ENCODE measurements at places on chromosomes 5 and 9. TPM values are rescaled to one million over a fixed set of nuclear protein-coding genes. Genes with fewer than 3 reads are reported as not detected.

FOXD1 gene
- total RNA-seq, result not detected

DNA sequence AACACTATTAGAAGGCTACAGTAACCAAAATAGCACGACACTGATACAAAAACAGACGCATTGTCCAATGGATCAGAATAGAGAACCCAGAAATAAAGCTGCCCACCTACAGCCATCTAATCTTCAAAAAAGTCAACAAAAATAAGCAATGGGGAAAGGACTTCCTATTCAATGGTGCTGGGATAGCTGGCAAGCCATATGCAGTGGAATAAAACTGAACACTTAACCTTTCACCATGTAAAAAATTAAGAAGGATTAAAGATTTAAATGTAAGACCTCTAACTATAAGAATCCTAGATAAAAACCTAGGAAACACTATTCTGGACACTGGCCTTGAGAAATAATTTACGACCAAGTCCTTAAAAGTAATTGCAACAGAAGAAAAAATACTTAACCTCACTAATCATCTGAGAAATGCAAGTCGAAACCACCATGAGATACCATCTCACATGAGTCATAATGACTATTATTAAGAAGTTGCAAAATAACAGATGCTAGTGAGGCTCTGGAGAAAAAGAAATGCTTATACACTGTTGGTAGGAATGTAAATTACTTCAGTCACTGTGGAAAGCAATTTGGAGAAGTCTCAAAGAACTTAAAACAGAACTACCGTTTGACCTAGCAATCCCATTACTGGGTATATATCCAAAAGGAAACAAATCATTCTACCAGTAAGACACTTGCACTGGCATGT, 203.3 kb upstream of the CDH9 start:
- DNase-seq, result no peak

GRCh38 chr9:137145731-137146526, 7.0 kb downstream of the GRIN1 start:
- no peak overlapping the region for H3K27ac ChIP-seq
- H3K27me3 ChIP-seq, result peaks cover 4% of the 10 kb centered on the region
- no peaks in the 10 kb centered on the region for H3K4me1 ChIP-seq
- H3K36me3 ChIP-seq, result no peaks in the 10 kb centered on the region
- no peak overlapping the region for H3K4me3 ChIP-seq

DNA sequence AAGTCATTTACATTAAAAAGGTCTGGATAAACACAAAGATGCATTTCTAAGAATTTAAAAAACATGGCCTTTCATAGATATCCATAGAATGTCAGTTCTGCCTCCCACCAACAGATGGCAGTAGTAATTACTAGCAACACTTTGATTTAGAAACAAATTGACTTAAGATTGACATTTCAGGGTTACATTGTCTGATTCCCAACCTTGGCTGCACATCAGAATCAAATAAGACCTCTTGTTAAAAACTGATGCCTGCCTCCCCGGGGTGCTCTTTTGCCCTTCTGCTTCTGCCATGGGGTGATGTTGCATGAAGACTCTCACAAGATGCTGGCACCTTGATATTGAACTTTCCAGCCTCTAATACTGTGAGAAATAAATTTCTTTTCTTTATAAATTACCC, 146.2 kb upstream of the GPR151 start:
- no peaks in the 10 kb centered on the region for H3K36me3 ChIP-seq
- no peak overlapping the region for H3K27ac ChIP-seq
- peak; percentile 42 for DNase-seq
- H3K4me3 ChIP-seq, result no peak overlapping the region
- no peaks in the 10 kb centered on the region for H3K4me1 ChIP-seq
- H3K27me3 ChIP-seq, result no peaks in the 10 kb centered on the region

- H3K27me3 ChIP-seq, result no peaks in the 10 kb centered on the region
- H3K4me3 ChIP-seq, result no peak overlapping the region
- peaks cover 44% of the 10 kb centered on the region for H3K36me3 ChIP-seq
These were observed 12.0 kb downstream of the REXO4 start for GRCh38 chr9:133405508-133406438.

- no peak overlapping the region for H3K27ac ChIP-seq
- no peaks in the 10 kb centered on the region for H3K36me3 ChIP-seq
- DNase-seq, result no peak
These were observed 309.0 kb upstream of the FBXL7 start for GRCh38 chr5:15191012-15191411.

- H3K27ac ChIP-seq, result peak overlapping the region; percentile 45
- peak; percentile 45 for DNase-seq
- H3K4me1 ChIP-seq, result peaks cover 75% of the 10 kb centered on the region
- H3K27me3 ChIP-seq, result no peaks in the 10 kb centered on the region
- no peak overlapping the region for H3K4me3 ChIP-seq
These were observed 13.6 kb downstream of the UBE2D2 start for GRCh38 chr5:139574641-139575312.

DNA sequence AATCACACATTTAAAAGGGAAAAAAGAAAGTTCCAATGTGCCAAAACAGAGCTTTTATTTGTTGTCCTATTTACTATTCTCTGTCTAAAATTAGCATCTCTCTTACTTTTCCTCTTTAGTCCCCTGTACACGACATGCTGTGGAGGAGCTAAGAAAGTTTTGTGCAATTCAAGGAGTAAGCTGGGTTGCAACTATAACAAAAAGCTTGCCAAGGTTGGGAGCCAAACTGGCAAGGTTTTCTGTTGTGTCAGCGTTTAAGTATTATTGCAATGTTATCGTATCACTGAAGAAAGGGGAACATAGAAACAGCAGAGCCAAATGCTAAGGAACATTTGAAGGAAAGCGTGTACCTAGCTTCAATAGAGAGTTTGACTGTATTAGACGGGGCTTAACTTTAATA, 680.8 kb downstream of the CETN3 start:
- no peaks in the 10 kb centered on the region for H3K4me1 ChIP-seq
- H3K27ac ChIP-seq, result no peak overlapping the region
- DNase-seq, result no peak
- H3K36me3 ChIP-seq, result no peaks in the 10 kb centered on the region

DNA sequence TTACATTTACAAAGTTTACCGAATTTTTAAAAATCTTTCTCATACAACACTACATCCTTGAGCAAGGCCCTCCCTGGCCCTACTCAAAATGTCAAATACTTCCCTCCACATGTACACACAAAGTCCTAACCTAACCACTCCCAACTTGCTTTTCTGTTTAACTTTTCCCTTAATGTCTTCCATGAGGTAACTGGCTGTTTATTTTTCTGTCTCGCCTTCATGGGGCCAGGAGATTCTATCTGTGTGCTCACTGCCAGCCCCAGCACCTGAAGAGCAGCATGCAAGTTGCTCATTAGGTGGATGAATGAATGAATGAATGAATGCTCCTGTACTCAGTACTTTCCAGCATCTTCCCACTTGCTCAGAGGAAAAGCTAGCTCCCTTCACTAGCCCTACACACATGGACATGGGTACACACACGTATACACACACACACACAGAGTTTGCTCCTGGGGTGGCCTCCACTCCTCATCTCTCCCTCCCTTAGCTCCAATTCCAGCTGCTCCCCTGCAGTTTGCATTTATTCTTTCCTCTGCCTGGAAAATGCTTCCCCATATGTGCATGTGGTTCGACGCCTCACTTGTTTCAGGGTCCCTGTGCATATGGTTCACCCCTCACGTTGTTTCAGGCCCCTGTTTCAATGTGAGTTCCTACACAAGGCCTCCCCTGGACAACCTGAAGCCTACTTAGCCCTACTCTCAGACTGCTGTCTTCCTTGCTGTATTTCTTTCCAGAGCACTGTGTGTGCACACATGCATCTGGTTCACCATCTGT, 165.2 kb downstream of the ROR2 start:
- no peak overlapping the region for H3K4me3 ChIP-seq
- H3K4me1 ChIP-seq, result peaks cover 13% of the 10 kb centered on the region
- no peaks in the 10 kb centered on the region for H3K27me3 ChIP-seq
- no peak for DNase-seq
- no peak overlapping the region for H3K27ac ChIP-seq

GRCh38 chr9:880725-881124, 39.2 kb downstream of the DMRT1 start:
- no peaks in the 10 kb centered on the region for H3K4me1 ChIP-seq
- no peaks in the 10 kb centered on the region for H3K27me3 ChIP-seq
- no peaks in the 10 kb centered on the region for H3K36me3 ChIP-seq
- H3K4me3 ChIP-seq, result no peak overlapping the region
- no peak overlapping the region for H3K27ac ChIP-seq

DNA sequence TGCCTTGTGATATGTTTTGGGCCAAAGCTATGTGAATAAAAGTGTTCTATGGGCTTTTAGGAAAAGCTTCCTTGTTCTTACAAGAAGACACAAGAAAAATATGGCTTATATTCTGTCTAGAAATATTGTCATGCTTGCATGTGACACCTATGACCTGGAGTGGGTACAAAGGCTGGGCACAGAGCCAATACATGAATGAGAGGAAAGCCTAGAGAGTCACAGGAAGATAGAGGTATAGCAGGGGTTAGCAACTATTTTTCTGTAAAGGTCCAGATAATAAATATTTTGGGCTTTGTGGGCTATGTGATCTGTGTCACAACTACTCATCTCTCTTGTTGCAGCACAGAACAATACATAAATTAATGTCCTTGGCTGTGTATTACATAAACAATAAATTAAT, 196.6 kb upstream of the CD180 start:
- H3K36me3 ChIP-seq, result no peaks in the 10 kb centered on the region
- DNase-seq, result no peak
- no peaks in the 10 kb centered on the region for H3K27me3 ChIP-seq

GRCh38 chr9:113934167-113934828, 58.2 kb downstream of the ZNF618 start:
- no peak overlapping the region for H3K27ac ChIP-seq
- DNase-seq, result no peak
- H3K27me3 ChIP-seq, result no peaks in the 10 kb centered on the region
- H3K36me3 ChIP-seq, result no peaks in the 10 kb centered on the region

GRCh38 chr5:172945151-172945550, 14.1 kb upstream of the RPL26L1 start:
- no peaks in the 10 kb centered on the region for H3K27me3 ChIP-seq
- H3K36me3 ChIP-seq, result peaks cover 10% of the 10 kb centered on the region
- H3K4me3 ChIP-seq, result no peak overlapping the region
- H3K27ac ChIP-seq, result no peak overlapping the region
- no peaks in the 10 kb centered on the region for H3K4me1 ChIP-seq
